PC-9 (cell line): ENCODE measurements at places on chromosomes 4 and X. TPM values are rescaled to one million over a fixed set of nuclear protein-coding genes. Genes with fewer than 3 reads are reported as not detected.

The RBMXL3 gene
- not detected in 2 replicates for total RNA-seq

The PI4K2B gene
- 16.4 and 19.3 TPM in 2 replicates for total RNA-seq

The SSX7 gene
- not detected in 2 replicates for total RNA-seq

The CC2D2A gene
- total RNA-seq = 6.9 and 7.0 TPM in 2 replicates

The SPRY1 gene
- 13.1 and 18.3 TPM in 2 replicates for total RNA-seq

The HAND2 gene
- not detected in 2 replicates for total RNA-seq

The AFF2 gene
- not detected in 2 replicates for total RNA-seq

The DRD5 gene
- not detected in 2 replicates for total RNA-seq

The CD40LG gene
- total RNA-seq = not detected in 2 replicates

The SLC25A43 gene
- total RNA-seq = 38.4 and 42.3 TPM in 2 replicates

The HMGN5 gene
- 3.6 and 6.6 TPM in 2 replicates for total RNA-seq

The S100G gene
- not detected in 2 replicates for total RNA-seq

- H3K36me3 ChIP-seq = no peaks in the 10 kb centered on the region
- DNase-seq = no peak
- no peaks in the 10 kb centered on the region for H3K27me3 ChIP-seq
- no peaks in the 10 kb centered on the region for H3K4me1 ChIP-seq
Observed at GRCh38 chr4:102787096-102787881, 26.5 kb upstream of the MANBA start.

GRCh38 chr4:74539044-74539790 lies 94.3 kb downstream of the AREG start:
- H3K27me3 ChIP-seq = no peaks in the 10 kb centered on the region
- H3K4me1 ChIP-seq = peaks cover 2% of the 10 kb centered on the region

DNA sequence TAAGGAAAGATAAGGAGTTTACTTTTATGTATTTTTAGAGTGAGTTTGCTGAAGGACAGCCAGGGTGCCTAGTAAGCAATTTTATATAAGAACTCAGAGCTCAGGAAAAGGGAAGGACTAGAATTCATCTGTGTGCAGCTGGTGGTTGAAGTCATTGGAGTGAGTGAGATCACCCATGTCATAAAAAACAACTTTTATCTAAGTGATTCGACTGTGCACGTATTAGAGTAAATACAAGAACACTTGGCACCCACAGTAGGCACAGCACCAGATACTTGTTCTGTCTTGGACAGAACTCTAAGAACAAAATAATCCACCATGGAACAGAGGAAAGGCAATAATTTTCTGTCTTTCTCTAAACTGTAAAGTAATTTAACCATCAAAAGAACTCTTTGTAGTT lies 31.6 kb downstream of the SYNPO2 start:
- H3K27me3 ChIP-seq = no peaks in the 10 kb centered on the region
- no peak overlapping the region for H3K4me3 ChIP-seq
- DNase-seq = no peak

DNA sequence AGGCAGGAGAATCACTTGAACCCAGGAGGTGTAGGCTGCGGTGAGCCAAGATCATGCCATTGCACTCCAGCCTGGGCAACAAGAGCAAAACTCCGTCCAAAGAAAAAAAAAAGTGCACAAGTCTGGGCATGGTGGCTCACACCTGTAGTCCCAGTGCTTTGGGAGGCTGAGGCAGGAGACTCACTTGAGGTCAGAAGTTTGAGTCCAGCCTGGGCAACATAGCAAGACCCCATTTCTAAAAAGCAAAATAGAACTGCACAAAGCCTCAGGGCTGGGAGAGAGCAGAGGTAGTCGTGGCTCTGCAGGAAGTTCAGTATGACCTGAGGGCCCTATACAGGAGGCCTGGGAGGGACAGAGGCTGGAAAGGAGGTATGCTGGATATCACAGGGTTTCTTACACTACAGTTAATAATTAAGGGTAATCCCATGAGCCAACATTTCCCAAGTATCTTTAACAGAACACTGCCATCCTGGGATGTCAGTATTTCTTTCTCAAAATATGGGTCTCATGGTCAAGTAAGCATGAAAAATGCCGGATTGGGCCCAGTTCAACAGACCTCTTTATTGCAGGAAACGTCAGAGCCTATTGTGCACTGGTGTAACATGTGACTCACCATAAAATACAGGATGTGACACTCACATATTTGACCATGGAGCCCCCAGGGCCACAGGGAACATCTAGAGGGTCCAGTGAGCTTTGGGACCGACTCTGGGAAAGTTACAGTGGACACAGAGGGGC lies 37.8 kb downstream of the ACSL1 start:
- H3K36me3 ChIP-seq = no peaks in the 10 kb centered on the region
- H3K4me3 ChIP-seq = no peak overlapping the region
- no peak for DNase-seq
- peaks cover 10% of the 10 kb centered on the region for H3K4me1 ChIP-seq

DNA sequence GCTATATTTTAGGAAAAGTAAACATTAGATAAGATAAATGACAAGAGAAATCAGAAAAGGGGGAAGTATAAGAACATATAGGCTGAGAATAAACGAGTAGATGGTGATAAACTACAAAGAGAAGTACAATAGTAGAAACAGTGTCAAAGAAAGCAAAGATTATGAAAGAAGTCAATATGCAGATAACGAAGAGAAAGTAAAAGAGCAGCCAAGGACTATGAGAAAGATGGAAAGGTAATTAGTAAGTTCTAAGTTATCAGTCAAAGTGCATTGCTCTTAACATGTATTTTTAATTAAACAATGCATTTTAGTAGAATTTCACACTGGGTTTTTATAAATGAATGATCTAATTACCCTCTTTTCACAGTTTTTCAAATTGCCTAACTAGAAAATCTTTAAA lies 1801.3 kb upstream of the PCDH10 start:
- H3K27ac ChIP-seq = no peak overlapping the region
- no peaks in the 10 kb centered on the region for H3K36me3 ChIP-seq
- H3K4me3 ChIP-seq = no peak overlapping the region
- no peaks in the 10 kb centered on the region for H3K4me1 ChIP-seq
- no peaks in the 10 kb centered on the region for H3K27me3 ChIP-seq

- H3K4me3 ChIP-seq = no peak overlapping the region
- no peak for DNase-seq
- no peaks in the 10 kb centered on the region for H3K27me3 ChIP-seq
- no peaks in the 10 kb centered on the region for H3K36me3 ChIP-seq
- no peak overlapping the region for H3K27ac ChIP-seq
Observed at GRCh38 chr4:30714408-30715031, 5.6 kb upstream of the PCDH7 start.

DNA sequence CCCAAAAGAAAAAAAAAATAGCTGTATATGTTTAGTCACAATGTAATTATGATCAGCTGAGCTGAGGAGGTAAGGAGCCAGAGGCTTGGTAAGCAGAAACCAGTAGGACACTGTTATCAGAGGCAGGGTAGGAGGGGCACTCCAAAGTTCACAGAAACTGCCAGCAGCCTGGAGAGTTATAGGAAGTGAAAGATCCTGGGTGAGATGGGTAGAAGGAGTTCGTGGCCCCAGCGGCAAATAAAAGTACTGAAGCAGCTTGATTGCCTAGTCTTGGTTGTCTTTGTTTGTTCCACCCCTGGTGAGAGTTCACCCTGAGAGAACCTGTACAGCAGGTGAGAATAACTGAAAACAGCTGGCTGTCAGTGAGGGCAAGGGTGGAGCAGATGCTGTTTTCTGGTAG lies 340.8 kb downstream of the ADGRL3 start:
- DNase-seq = no peak
- no peak overlapping the region for H3K4me3 ChIP-seq
- H3K27me3 ChIP-seq = no peaks in the 10 kb centered on the region
- no peaks in the 10 kb centered on the region for H3K4me1 ChIP-seq
- H3K36me3 ChIP-seq = no peaks in the 10 kb centered on the region

GRCh38 chr4:1105662-1106061 lies 7.7 kb downstream of the RNF212 start:
- no peaks in the 10 kb centered on the region for H3K36me3 ChIP-seq
- H3K27ac ChIP-seq = no peak overlapping the region
- H3K4me1 ChIP-seq = no peaks in the 10 kb centered on the region
- no peak for DNase-seq
- peaks cover 15% of the 10 kb centered on the region for H3K27me3 ChIP-seq
- H3K4me3 ChIP-seq = no peak overlapping the region

DNA sequence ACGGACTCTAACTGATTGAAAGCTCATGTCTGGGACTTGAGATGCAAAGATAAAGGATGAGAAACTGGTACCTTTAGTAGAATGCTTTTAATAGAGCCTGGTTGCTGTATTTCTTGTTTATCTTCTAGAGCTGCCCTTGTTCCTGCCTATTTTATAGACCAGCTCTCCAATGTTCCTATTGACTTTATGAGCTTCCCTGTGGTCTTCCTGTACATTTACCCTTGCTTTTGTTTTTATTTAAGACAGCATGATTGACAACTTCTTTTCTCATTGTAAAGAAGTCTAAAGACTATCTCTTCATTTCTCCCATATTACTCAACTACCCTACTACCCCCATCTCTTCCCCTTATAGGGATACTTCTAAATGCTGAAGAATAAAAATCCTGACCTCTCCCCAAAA lies 174.7 kb downstream of the UGT8 start:
- H3K4me3 ChIP-seq = no peak overlapping the region
- no peaks in the 10 kb centered on the region for H3K36me3 ChIP-seq
- DNase-seq = no peak

- no peaks in the 10 kb centered on the region for H3K4me1 ChIP-seq
- no peaks in the 10 kb centered on the region for H3K27me3 ChIP-seq
- H3K4me3 ChIP-seq = no peak overlapping the region
- no peak for DNase-seq
- no peak overlapping the region for H3K27ac ChIP-seq
- H3K36me3 ChIP-seq = no peaks in the 10 kb centered on the region
Observed at GRCh38 chr4:71765821-71766383, 18.0 kb downstream of the GC start.

DNA sequence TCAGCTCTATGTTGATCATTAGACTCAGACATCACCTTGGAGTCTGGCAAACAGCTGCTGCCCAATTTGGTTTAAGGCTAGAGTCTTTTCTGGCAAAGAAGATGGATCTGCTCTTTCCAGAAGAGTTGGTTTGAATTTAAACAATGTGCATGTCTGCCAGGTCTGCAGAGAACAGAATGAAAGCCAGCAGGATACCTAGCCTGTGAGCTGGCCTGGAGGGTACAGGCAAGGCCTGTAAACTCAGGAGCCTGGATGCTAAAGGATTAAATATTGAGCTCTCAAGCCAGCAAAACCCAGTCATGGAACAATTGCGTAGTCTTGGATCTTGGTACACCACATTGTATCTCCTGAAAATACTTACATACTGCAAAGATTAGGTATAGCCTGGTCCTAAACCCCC lies 15.6 kb upstream of the PDLIM3 start:
- no peaks in the 10 kb centered on the region for H3K27me3 ChIP-seq
- no peak for DNase-seq
- no peak overlapping the region for H3K4me3 ChIP-seq
- no peaks in the 10 kb centered on the region for H3K4me1 ChIP-seq

DNA sequence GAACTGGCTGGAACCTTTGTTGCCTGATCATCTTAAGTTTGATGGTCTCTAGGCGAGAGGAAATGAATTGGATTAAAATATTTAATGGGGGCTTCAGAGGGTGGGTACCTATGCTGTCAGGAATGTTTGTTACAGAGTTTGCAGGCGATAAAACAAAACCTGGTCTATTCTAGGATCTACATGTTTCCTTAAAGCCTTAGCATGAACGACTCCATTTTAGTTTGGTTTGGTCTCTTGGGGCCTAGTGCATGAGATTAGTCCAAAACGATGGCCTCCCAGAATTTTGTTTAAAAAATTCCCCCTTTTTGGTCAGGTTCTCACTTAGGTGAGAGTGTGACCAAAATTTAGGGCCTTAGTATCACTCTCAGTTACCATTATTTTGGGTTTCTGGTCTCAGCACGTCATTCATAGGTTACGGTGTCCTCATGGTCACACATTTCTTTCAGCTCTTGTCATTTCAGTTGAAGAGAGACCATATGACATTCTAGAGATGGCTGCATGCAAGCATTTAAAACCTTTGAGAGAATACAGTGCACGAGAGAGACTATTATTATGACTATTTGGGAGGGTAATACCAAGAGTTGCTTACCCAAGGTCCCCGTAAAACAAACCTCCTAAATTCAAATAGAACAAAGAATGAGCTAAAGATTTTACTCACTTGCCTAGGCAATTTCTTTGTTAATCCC lies 13.8 kb downstream of the MOB1B start:
- H3K27me3 ChIP-seq = no peaks in the 10 kb centered on the region
- no peak overlapping the region for H3K4me3 ChIP-seq
- H3K36me3 ChIP-seq = no peaks in the 10 kb centered on the region
- no peaks in the 10 kb centered on the region for H3K4me1 ChIP-seq
- no peak overlapping the region for H3K27ac ChIP-seq

DNA sequence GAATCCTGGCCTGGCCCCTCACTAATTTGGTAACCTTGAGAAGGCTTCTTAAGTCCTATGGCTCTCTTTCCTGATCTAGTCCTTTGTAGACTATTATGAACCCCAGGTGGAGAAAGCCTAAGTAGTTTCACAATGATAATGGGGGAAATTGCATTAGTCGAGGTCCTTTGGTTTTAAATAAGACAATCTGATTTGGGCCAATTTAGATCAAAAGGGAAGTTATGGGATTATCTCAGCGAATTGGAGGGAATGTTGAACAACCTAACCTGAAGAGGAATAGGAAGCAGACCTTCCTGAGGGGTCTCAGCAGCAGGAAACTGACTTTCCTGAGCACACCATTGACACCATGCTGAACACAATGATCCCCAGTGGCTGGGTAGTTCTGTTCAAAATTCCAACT lies 331.5 kb downstream of the PRDM5 start:
- no peaks in the 10 kb centered on the region for H3K36me3 ChIP-seq
- H3K4me3 ChIP-seq = no peak overlapping the region
- no peaks in the 10 kb centered on the region for H3K4me1 ChIP-seq
- H3K27me3 ChIP-seq = no peaks in the 10 kb centered on the region

- peaks cover 18% of the 10 kb centered on the region for H3K27me3 ChIP-seq
- peak; percentile 73 for DNase-seq
Observed at GRCh38 chrX:129931411-129932015, 25.5 kb downstream of the UTP14A start.

- no peak overlapping the region for H3K27ac ChIP-seq
- no peaks in the 10 kb centered on the region for H3K4me1 ChIP-seq
- H3K4me3 ChIP-seq = no peak overlapping the region
- no peak for DNase-seq
Observed at GRCh38 chrX:44157858-44158257, 184.7 kb upstream of the NDP start.

DNA sequence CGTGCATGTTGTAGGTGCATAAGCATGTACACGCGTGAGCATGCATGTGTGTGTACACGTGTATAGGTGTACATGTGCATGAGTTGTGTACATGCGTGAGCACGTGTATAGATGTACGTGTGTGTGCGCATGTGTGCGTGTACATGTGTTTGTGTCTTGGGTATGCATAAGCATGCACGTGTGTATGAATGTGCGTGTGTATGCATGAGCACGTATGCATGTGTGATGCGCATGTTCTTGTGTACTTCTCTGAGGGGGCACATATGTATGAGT lies 9.0 kb downstream of the NAT8L start:
- H3K36me3 ChIP-seq = no peaks in the 10 kb centered on the region
- no peaks in the 10 kb centered on the region for H3K4me1 ChIP-seq
- no peaks in the 10 kb centered on the region for H3K27me3 ChIP-seq

GRCh38 chr4:3872834-3873313 lies 106.7 kb downstream of the ADRA2C start:
- DNase-seq = no peak
- H3K4me3 ChIP-seq = no peak overlapping the region
- H3K4me1 ChIP-seq = no peaks in the 10 kb centered on the region
- H3K36me3 ChIP-seq = no peaks in the 10 kb centered on the region
- peaks cover 47% of the 10 kb centered on the region for H3K27me3 ChIP-seq
- H3K27ac ChIP-seq = no peak overlapping the region
